ENCODE measurements at places on chromosomes 2 and 18. TPM values are rescaled to one million over a fixed set of nuclear protein-coding genes. Genes with fewer than 3 reads are reported as not detected.

DNA sequence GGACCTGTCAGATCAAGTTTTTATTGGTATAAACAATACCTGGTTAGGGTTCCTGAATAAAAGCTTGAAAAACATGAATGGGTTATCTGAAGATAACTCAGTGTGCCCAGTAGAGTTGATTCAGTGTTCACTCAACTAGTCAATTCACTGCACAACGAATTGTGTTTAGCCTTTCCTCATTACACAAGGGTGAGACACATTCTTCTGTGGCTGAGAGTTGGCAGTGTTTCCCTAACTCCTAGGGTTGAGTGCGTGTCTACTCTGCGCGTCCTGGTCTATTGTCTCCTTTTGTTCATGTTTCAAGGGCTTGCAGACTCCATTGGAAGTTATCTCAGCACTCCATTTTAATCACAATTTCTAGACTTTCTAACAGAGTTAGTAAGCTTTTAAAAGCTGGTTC is 32.8 kb upstream of the TMEM178A start:
- no peak for DNase-seq

GRCh38 chr2:190504912-190505311 is 29.6 kb downstream of the NEMP2 start:
- DNase-seq: no peak

DNA sequence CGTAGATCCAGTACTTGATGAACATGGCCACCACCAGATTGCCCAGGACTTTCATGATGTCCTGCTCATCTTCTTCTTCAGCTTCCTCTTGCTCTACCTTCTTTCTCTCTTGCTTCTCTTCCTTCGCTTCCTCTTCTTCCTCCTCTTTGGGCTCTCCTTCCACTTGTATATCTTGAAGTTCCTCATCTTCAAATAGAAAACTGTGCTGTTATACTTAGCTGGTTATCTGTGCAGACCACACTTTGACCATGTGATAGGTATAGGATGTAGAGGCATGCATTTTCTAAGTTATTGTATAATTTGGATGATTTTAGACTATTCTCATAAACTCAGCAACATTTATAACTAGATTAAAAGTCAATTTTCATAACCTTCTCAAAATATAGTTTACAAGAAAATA is 263.4 kb downstream of the NAPG start:
- DNase-seq: no peak

The MALT1 gene
- 8.5 TPM for total RNA-seq

The BOLL gene
- total RNA-seq: not detected

DNA sequence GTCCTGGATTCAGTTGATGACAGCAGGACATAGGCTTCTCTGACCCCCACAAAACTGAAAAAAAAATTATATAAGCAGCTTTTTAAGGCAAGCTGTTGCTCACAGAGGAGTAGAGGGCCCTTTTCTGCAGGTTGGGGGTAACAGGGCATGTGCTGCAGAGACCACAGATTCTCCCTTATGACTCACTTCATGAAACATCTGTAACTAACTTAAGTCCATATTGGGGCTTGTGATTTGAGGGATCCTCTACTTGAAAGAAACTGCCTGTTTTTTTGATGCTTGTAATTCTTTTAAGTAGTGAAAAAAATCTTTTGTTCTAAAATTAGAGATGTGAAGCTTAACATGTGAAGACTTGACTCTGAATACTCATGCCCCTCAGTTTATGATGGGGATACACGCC is 33.4 kb downstream of the XRCC5 start:
- DNase-seq: no peak

The PCARE gene
- total RNA-seq: 0.66 TPM

DNA sequence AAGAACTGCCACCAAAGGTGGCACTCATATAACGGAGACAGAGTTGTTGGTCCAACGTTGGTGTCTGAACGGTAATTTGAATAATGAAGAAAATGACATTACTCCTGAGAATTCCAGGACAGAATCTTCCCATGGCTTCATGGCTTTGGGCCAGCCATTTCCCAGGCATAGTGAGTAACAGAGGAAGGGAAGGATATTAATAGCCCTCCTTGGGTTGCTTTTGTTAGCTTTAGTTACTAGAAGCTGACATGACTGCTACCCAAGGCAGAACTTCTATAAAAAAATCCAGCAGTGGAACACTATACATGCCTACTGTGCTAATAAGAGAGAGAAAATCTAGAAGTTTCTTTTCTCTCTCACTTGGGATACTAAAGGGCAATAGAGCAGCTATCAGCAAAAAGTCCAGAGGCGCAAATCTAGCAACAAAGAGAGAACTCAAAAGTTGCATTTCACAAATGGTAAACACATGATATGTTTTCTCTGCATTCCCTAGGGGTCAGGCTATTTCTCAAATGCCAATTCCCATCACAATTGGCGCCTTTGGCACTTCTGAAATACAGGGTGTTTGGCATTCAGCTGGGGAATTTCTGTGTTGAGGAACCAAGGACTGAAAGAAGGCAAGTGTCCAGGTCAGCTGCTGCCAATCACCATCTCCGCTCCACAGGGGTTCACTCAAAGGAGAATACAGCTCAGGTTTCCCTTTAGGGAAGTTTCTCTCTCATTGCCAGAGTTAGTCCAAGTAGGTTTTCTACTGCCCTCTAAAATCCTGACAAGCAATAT is 160.8 kb upstream of the KYNU start:
- no peak for DNase-seq

DNA sequence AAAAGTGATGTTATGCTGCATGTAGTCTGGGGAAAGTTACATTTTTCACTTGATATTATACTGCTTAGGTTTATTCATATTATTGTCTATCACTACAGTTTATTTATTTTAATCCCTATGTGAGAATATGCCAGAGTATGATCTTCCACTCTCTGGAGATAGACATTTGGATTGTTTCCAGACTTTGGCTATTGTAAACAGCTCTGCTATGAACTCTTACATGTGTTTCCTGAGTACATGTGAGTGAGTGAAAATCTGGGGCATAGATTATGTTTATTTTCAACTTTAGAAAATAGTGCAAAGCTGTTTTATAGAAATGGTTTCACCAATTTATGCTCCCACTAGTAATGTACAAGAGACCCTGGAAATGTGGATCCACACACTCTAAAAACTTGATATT is 49.0 kb upstream of the EPAS1 start:
- DNase-seq: no peak

DNA sequence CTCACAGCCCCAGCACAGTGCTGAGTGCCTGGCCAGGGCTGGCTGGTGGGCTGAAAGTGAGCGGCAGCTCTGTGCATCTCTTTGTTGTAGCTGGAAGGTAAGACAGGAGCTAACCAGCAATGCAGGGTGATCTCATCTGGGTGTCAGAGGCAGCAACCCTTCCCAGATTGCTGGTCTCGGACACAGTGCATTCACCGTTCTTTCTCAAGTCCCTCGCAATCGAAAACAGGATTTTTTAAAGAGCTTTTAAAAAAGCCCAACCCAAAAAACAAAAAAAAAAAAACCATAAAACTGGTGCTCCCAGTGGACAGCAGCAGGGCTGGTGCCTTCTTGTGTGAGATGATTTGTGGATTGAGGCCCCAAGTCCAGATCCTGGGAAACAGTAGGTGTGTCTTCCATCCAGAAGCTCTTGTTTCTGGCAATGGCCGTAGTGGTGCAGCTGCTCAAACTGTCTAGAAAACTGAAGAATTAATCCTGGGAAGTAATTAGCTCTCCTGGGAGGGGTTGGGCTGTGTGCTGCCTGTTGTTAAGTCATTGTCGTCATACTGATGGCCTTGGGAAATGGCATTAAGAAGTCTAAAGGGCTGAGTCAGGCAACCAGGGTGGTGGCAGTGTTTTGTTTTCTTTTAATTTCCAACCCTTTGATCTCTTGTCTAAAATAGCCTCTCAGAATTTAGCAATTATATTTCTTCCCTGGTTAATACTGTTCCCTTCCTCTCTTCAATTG is 156.7 kb downstream of the KLHL29 start:
- DNase-seq: no peak

All from glutamatergic neuron (in vitro differentiated cells).